Activated T-helper 1 cell treated with anti-CD3 and anti-CD28 coated beads, Interleukin-2, amount 50 U/mL, for 16 hours (primary cell): ENCODE measurements at places on chromosomes 1 and 21.

DNA sequence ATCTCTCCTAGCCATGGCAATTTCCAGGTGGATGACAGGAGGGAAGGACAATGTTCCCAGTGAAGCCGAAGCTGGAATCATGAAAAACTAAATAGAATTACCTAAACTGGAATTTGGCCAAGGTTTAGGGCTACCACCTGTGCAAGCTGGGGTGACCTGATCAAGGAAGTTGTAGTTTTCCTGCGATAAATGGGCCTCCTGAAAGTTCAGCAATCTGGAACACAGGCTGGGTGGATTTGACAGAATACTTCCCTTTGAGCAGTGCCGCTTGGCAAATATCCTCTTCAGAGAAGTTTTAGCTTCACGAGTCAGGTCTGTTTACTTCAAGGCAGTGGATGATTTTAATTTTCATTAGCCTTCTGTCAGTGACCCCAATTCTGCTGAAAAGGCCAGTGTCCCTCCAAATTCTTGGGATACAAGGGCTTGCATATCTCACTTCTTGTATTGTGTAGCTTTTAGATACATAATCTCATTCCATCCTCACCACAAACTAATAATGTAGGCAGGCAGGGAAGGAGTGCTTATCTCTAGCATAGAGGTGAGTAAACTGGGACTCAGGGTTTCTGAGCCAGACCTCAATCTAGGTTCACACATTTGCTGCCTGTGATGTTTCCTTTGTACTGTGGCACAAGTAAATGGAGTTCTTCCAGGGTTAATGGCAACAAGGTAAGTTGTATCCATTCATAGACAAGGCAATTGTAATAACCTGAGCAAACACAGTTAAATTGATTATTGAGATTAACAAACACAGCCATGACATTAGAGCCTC, 349.4 kb downstream of the NUF2 start:
- no peak for DNase-seq

- no peak for DNase-seq
Observed at GRCh38 chr1:212062832-212063438, 27.4 kb downstream of the DTL start.

DNA sequence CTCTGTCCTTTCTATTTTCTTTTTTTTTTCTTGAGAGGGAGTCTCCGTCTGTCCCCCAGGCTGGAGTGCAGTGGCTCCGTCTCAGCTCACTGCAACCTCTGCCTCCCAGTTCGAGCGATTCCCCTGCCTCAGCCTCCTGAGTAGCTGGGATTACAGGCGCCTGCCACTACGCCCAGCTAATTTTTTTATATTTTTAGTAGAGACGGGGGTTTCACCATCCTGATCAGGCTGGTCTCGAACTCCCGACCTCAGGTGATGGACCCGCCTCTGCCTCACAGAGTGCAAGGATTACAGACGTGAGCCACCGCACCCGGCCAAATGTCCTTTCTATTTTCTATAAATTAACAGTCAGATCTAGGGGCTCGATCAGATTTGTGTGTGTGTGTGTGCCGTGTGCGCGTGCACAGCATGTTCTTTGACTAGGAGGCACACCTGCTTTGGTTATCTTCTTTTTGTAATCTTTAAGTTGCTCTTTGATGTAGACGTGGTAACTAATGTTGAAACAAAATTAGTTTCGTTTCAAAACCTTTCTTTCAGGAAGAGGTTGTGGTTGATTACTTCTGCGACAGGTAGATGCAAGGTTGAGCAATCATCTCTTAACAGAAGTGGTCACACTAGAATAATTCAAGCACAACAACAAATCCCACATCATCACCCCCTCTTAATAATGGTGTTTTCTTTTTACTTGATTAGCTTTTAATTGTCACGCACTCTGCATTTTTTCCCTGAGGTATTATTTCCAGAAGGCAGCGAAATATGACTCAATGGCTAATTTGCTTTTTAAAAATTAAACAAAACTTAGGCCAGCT, 779 bp upstream of the DEGS1 start:
- DNase-seq, result peak; percentile 19

DNA sequence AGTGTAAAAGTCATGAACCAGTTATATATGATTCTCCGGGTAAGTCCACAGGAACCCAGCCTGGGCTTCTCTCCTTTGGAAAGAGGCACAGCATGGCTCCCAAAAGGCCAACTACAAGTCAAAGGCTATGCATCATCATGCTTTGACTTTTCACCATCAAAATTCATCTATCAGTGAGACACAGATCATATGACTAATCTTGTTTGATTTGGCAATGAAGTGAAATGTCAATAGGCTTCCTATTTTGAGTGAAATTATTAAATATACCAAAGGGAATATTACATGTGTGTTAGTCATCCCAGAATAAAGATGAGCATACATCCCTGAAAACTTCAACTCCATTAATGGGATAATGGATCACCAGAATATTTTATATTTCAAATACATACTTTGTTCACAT, 83.5 kb upstream of the ADGRL2 start:
- no peak for DNase-seq

DNA sequence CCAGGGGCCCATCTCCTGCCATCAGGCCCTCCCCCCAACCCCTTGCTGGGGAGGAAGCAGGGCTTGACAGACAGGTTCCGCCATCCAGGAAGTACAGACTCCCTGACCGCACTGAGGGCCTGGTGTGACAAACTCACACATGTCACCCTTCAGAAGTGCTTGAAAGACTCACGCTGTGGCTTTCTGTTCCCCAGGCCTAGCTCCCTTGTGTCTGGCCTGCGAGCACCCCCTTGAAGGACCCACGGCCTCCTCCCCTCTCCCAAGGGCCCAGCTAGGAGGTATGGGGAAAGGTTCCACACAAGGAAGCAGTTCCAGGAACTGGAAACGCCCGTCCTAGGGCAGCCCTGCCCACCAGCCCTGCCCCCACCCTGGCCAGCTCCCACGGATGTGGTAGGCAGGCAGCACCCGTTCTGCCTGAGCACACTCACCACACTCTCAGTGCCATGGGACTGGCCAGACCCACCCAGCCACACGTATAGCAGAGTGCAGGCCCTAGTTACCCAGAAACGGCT, 26.7 kb downstream of the SLC2A1 start:
- peak; percentile 60 for DNase-seq

DNA sequence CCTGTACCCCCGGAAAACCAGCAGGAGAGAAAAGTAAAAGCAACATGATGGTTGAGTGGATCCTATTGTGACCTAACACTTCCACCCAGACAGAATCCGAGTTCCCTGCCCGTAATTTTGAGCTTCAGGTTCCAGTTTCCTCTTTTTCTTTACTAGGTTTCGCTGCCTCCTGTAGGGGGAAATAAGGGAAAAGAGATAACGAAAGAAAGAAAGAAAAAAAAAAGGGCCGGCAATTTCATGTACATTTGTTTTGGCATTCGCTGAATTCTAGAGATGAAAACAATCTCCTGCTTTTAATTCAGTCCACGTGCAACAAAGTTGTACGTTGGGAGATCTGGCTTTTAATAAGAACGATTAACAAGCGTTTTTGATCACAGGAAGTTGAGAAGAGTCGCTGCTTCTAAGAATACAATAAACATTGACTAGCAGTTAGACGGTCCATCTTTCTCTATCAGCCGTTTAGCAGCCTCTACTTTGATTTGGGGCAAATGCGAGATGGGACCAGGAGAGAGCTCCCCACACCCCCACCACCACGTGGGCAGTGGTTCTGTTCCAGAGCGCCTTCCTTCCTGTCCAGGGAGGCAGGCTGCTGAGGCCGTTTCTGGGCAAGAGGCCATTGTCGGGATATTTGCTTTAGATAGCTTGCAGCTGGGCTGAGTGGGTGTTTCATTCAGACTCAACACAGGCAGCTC, 155.9 kb upstream of the RUNX1 start:
- no peak for DNase-seq

DNA sequence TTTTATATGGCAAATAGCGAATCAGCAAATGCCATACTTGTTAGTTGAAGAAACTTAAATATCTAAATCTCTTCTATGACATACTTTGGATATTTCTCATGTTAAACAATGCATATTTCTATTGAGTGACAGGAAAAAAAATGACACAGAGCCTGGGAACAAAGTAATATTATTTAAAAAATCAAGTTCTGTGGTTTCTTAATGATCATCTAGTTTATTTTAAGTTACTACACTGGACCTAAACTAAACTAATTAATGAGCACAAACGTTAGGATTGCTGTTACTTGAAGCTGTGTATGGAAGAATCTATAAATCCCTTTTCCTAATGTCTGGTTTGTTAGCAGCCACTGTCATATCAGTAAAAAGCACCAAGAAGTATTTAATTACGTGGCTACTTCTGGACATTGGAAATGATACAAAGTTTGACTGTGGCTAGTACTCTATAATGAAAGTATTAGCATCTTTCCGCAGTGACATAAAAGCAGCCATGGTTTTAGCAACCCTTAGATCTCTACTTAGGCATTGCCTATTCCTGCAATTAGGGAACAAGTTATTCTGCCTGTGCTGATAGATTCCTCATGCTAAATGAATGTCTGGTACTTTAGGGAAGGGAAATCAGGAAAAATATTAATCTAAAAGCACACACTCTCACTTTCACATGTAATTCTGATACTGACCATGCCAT, 981.7 kb upstream of the B3GALT2 start:
- DNase-seq, result no peak

- no peak for DNase-seq
Observed at GRCh38 chr1:11845641-11846335, 1.8 kb downstream of the NPPA start.

- DNase-seq, result no peak
Observed at GRCh38 chr21:18518054-18518481, 114.5 kb upstream of the TMPRSS15 start.

DNA sequence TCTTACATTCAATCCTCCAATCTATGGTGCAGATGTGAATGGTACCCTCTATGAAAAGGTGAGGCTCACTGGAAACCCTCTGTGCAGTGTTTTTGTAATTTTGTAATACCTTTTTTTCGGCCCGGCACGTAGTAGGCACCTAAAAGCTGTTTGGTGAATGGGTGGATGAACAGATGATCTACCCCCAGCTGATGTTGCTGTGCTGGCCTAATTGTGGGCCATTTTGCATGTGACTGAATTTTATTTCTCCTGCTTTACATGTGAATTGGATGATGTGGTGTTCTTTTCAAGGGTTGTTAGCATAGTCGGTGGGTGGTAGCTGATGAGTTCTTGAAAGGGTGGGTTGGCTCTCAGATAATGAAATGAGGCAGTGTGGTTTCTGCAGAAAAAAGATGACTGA, 10.4 kb downstream of the KDM4A start:
- DNase-seq, result no peak

DNA sequence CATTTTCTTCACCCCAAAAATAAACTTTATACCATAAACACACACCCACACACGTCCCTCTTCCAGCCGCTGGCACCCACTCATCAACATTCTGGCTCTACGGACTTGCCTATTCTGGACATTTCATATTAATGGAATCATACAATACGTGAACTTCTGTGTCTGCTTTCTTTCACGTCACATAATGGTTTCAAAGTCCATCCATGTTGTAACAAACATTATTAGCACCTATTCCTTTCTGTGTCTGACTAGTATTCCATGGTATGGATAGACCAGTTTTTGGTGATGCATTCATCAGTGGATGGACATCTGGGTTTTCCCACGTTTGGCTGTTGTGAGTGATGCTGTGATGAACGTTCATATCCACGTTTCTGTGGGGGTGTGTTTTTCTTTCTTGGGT, 323.2 kb downstream of the KIF26B start:
- DNase-seq, result no peak

- DNase-seq, result no peak
Observed at GRCh38 chr21:33428669-33429068, 25.5 kb downstream of the IFNGR2 start.

DNA sequence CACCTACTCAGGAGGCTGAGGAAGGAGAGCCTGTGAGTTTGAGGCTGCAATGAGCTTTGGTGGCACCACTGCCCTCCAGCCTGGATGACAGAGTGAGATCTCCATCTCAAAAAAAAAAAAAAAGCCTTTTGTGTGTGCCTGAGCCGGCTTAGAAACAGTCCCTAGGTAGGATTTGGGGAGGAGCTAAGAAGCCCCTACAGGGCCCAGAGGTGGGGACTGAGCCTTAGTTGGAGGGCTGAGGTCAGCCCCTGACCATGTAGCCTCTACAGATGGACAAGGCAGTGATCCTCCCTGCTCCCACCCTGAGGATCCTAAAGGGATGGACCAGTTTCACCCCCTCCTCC, 2.5 kb downstream of the ADAMTSL4 start:
- DNase-seq, result no peak

DNA sequence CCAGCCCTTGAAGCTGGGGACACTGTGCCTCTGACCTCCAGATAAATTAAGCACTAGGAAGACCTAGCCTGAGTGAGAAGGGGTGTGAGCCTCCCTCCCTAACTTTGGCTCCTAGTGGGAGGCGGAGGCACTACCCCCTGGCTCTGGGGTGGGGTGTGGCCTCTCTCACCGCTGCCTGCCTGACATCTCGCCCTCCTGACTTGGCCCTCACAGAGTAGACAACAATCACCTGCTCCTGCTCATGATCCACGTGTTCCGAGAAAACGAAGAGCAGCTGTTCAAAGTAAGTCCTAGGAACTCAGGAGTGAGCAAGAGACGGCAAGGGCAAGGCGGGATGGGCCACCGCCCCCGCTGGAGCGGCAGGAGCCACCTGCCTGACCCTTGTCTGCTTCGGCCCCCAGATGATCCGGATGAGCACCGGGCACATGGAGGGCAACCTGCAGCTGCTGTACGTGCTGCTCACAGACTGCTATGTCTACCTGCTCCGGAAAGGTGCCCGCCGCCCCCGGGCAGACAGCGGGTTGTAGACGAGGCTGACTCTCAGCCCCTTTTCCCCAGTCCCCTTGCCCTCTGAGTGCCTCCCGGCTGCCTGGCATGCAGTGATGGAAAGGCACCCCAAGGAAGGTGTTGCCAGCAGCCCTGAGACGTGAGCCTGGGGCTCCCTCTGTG, 8.1 kb upstream of the SLC25A34 start:
- no peak for DNase-seq

- DNase-seq, result no peak
Observed at GRCh38 chr1:163094589-163094988, 25.4 kb downstream of the RGS4 start.

DNA sequence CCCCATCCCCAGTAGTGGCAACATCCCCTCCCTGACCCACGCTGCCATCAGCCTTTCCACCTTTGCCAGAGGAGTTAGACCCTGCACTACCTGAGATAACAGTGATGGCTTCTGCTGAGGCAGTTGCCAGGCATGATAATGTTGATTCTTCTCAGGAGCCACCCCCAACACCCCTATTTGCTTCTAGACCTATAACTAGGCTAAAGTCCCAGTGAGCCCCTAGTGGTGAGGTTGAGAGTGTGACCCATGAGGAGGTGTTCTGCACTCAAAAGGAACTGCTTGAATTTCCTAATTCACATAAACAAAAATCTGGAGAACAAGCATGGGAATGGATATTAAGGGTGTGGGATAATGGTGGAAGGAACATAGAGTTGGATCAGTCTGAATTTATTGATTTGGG, 159.6 kb upstream of the COL11A1 start:
- no peak for DNase-seq
